ENCODE measurements at places on chromosomes 12 and 14.

- DNase-seq, result no peak
These were observed 18.1 kb upstream of the TIGAR start for GRCh38 chr12:4302881-4303280.

GRCh38 chr12:102479099-102479885, 1.1 kb downstream of the IGF1 start:
- DNase-seq, result peak; percentile 67

DNA sequence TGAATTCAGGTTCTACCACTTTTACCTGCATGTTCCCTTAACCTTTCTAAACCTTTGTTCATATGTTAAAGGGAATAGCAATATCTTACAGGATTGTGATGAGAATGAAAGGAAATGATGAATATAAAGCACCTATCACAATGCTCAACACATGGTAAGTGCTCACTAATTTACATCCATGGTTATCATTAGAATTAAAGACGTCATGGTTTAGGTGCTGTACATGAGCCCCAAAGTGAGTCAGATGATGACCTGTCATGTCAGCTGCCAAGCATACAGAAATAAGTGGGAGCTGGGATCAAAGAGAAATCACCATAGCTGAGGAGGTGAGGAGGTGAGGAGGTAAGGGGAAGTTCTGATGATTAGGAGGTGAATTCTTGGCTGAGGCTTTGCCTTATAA, 135.9 kb upstream of the ATP2B1 start:
- no peak for DNase-seq

GRCh38 chr12:122979908-122980182, 636 bp upstream of the ARL6IP4 start:
- no peak for DNase-seq

DNA sequence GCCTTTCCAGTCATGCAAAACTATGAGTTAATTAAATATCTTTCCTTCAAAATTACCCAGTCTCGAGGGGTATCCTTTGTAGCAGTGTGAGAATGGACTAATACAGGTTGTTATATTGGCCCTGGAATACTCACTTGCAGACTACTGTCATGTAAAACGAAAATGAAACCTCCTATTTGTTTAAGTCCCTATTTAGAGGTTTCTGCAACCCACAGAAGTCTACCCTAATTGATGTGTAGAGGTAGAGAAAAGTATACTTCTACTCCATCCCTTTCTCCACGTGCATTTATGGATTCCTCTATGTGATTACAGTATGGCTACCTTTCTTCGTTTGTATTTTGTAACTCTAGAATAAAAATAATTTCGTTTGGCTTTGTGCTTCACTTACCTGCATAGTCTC, 371.1 kb downstream of the FSCB start:
- no peak for DNase-seq

DNA sequence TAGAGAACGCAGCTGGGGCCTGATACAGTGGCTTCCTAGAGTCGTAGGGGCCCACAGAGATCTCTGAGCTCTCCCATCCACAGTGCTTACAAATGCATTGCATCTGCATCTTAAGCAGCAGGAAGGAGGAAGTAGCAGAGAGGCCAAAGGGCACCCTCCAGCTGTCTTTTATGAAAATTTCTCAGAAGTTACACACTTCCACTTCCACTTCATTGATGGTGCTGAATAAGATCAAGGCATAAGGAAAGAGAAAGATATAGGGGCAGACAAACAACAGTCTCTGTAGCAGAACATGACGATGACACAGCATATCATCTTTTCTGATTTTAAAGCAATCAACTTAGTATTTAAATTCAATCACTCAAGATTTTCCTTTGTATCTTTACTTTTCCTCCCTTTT, 51.6 kb upstream of the ABCC9 start:
- DNase-seq, result no peak

DNA sequence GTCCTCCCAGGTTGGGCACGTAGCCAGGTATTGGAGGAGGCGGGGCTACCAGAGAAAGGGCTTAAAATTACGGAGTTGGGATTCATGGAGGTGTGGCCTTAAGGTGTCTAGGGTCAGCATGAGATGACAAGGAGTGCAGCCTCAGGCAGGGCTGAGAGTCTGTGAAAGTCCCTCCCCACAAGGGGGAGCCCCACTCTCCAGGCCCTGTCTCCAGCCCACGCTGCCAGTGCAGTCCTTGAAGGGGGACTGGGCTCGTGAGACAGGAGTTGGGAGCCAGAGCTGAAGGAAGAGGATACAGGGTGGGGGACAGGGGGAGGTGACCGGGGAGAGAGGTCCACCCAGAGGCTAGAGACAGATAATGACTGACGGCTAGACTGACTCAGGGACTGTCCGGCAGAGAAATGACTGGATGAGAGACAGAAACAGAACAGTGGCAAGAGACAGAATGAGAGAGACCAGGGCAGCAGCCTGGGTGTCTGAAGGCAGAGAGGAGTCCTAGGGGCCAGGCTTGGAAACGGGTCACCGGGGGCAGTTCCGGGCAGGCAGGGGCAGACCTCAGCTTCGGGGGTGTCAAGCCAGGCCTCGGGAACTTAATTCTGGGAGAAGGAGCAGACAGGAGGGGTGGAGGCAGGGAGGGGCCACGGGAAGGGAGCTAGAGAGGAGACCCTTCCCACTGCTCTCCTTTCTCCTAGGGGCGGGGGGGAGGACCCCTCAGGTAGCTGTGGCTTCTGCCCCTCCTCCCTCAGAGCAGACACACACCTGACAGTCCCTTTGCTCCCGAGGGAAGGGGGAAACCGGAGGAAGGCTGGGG, 970 bp downstream of the CDH24 start:
- DNase-seq, result no peak

DNA sequence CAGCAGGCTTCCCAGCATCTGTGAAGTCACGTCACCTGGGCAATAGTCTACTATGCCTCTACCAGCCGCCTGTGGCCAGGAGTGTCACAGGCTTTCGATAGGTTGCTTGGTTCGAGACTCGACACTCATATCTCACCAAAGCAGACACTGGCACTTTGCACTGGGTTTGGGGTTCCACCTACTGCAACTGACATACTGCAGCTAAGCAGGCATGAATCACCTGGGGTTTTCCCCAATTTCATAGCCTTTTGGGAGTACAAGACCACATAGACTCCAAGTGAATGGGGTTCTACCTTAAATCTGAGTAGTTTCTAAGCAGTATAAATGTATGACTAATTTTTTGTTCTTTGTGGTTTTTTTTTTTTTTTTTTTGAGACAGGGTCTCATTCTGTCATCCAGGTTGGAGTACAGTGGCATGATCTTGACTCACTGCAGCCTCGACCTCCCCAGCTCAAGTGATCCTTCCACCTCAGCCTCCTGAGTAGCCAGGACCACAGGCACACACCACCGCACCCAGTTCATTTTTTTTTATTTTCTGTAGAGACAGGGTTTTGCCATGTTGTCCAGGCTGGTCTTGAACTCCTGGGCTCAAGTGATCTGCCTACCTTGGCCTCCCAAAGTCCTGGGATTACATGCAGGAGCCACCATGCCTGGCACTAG, 32.1 kb downstream of the DMAC2L start:
- no peak for DNase-seq

- no peak for DNase-seq
These were observed 103.9 kb upstream of the TMEM132C start for GRCh38 chr12:128163086-128163485.

DNA sequence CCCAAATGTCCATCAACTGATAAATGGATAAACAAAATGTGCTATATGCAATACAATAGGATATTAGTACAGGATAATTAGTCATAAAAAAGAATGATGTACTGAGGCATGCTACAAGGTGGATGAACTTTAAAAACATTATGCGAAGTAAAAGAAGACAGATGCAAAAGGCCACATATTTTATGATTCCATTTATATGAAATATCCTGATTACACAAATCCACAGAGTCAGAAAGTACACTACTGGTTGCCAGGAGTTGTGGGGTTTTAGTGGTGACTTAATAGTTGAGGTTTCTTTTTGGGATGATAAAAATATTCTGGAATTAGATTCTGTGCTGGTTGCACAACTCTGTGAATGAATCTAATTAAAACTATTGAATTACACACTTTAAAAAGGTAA, 12.6 kb downstream of the TRIM9 start:
- DNase-seq, result no peak

- no peak for DNase-seq
These were observed 18.3 kb downstream of the BMP4 start for GRCh38 chr14:53938136-53938837.

DNA sequence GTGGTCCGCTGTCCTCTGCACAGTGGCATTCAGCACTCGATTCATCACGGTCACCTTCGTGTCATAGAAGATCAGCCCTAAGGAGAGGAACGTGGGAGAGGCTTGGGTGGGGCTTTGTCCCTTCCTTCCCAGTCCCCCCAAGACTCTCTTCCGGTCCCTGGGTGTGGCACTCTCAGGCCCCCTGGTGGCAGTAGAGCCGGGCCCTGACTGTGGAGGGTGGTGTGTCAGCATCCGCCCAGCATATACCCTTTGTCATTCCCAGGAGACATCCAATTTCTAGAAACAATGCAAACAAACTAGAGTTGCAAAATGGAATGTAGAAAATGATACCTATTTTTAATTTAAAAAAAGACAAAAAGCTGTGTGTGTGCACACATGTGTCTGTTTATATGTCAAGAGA, 45.0 kb downstream of the TRAFD1 start:
- no peak for DNase-seq

GRCh38 chr14:104686624-104687517, 2.5 kb upstream of the INF2 start:
- DNase-seq, result no peak

DNA sequence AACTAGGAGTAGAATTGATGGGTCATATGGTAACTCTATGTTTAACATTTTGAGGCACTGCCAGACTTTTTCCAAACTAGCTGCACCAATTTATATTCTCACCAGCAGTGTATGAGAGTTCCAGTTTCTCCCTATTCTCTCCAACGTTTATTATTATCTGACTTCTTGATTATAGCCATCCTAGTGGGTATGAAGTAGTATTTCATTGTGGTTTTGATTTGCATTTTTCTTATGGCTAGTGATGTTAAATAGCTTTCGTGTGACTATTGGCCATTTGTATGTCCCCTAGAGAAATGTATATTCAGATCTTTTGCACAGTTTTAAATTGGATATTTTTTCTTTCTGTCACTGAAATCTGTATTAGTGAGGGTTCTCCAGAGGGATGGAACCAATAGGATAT, 37.8 kb downstream of the HELB start:
- no peak for DNase-seq

- no peak for DNase-seq
These were observed 40.1 kb upstream of the EVL start for GRCh38 chr14:100025111-100025510.

DNA sequence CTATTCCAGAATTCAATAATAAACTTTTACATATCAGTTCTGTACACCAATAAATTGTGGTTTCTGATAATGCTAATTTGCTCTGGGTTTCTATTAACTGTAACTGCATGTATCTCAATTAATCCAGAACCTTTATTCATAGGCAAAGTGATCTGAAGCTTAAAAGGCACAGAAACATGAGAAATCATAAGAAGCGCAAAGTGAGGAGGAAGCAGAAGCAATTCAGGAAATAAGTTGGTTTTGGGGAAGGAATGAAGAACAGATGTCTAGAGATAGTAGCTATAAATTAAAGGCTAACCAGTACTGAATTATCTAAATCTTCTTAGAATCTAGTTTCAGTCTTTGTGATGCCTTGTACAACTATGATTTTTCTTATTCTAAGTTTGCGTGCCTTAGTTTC, 24.6 kb downstream of the KERA start:
- no peak for DNase-seq

DNA sequence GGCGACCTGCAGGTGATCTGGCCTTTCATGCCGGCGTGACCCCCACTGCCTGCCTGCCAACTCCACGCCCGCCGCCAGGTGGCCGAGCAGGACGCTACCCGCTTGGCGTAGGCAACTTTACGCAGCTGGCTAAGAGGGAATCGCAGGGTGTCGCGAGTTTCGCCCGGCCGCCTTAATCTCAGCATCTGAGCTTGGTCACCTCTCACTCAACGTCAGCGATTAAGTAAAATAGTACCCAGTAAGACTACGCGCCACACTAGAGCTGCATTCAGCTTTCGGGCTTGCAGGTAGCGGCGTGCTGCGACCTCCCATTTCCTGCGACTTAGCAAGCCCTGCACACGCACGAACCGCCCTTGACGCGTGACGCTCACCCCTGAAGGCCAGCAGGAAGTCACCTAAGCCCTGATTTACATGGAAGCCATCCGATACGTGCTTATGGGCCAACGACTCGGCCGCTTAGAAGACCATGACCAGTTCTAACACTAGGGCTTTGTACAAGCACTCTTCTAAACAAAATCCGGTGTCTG, 33.2 kb downstream of the WBP11 start:
- peak; percentile 28 for DNase-seq

DNA sequence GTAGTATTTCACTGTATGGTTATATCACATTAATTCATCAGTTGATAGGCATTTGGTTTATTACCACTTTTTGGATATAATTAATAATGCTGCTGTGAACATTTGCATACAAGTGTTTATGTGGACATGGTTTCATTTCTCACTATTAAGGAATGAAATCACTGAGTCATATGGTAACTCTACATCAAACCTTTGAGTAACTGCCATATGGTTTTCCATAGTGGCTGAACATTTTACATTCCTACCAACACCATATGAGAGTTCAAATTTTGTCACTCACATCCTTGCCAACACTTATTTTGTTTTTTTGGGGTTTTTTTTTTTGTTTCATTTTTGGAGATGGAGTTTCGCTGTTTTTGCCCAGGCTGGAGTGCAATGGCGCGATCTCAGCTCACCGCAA, 30.2 kb upstream of the EAPP start:
- no peak for DNase-seq

- peak; percentile 7 for DNase-seq
These were observed 32.6 kb downstream of the MLXIP start for GRCh38 chr12:122111089-122111641.

GRCh38 chr12:11951209-11951608, 119.5 kb upstream of the BCL2L14 start:
- no peak for DNase-seq

DNA sequence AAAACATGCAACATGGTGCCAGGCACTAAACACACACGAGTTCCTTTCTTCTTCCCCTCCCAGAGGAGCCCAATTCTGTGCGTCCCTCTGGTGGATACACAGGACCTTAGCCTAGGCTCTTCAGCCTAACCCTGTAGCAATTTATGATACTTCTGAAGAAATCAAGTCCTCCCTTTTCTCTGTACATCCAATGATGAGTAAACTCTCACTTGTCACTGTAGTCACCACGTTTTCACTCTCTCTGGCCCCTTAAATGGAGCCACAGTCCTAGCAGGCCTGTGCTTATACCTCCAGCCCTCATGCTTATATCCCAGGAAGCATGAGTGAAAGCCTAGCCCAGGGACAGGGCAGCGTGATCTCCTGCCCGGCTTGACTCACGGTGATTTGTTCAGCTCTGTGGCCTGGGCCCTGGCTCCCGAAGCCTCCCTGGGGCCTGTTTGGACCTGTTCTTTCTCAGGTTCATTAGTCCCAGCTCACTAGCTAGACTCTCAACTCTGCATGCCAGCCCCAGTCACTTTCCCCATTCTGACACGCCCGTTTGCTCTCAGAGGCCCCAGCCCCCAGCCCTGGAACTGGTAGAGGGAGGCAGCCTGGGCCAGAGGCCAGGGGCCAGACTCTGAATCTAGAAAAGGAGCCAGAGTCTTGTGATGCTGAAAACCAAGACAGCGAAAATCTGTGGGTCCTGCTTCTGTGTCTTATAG, 24.1 kb upstream of the PLEKHG3 start:
- DNase-seq, result no peak

GRCh38 chr12:120847392-120847791, 56.8 kb downstream of the SPPL3 start:
- DNase-seq, result no peak

- DNase-seq, result no peak
These were observed 11.1 kb downstream of the PRKAB1 start for GRCh38 chr12:119679081-119679480.

GRCh38 chr14:92258934-92259333, 64.0 kb upstream of the SLC24A4 start:
- no peak for DNase-seq

- peak; percentile 82 for DNase-seq
These were observed 227.7 kb upstream of the NPAS3 start for GRCh38 chr14:32710731-32711680.
